Stimulated activated CD4-positive, alpha-beta T cell treated with anti-CD3 and anti-CD28 coated beads, Interleukin-12 subunit alpha, Interleukin-12 subunit beta, amount 100 ng/mL, for 24 hours (primary cell): ENCODE measurements at places on chromosomes 6 and 20.

DNA sequence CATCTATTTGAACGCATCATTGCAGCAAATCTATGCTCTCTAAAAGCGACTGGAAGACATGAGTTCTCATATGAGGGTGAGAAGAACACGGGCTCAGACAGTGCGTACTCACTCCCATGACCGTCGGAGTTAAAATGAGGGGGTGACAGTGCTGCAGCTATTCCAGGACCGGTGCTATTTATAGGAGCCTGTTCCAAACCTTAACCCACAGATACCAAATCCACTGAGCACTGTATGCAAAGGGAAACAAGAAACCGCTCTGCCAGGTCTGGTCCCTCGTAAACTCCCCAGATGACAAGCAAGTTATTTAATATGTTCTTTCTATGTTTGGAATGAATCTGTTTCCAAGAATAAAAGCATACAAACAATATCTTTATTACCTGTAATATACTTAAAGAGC lies 22.9 kb downstream of the PPP1R3G start:
- no peak for DNase-seq

DNA sequence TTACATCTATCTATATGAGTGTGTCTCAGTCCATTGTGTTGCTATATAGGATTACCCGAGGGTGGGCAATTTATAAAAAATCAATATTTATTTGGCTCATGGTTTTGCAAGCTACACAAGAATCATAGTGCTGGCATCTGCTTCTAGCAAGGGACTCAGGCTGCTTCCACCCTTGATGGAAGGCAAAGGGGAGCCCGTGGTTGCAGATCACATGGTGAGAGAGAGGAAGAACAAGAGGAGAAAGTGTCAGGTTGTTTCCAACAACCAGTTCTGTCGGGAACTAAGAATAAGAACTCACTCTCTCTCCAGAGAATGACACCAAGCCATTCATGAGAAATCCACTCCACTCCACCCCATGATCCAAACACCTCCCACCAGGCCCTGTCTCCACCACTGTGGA lies 48.2 kb upstream of the TENT5A start:
- DNase-seq, result no peak

DNA sequence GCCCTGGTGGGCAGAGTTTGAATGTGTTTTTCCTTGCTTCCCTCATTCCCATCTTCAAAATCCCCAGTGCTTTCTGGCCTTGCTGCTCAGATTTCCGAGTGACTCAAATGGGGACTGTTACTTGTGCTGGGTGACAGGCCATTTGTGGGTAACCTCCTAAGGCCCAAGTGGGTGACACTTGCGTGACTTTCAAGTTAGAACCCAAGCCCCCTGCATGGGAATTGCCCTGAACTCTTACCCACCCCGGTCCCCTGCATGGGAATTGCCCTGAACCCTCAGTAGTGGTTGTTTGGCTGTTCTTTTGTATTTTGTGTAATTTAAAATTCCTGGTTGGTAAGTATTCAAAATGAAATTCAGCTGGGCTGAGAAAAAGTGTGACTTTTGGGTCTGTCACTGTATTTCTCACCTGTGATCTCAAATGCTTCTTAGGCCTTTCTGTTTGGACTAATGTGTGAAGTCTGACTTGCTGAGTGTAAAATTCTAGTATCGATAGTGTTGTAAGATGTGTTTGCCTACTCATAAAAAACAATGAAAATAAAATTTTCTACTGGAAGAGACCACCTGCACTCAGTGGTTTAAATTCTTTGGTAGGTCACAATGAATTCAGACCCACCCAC lies 12.4 kb upstream of the RBM38 start:
- no peak for DNase-seq

GRCh38 chr6:54072635-54073313 lies 38.5 kb upstream of the MLIP start:
- no peak for DNase-seq

GRCh38 chr6:106612671-106613416 lies 16.5 kb downstream of the RTN4IP1 start:
- DNase-seq, result no peak

DNA sequence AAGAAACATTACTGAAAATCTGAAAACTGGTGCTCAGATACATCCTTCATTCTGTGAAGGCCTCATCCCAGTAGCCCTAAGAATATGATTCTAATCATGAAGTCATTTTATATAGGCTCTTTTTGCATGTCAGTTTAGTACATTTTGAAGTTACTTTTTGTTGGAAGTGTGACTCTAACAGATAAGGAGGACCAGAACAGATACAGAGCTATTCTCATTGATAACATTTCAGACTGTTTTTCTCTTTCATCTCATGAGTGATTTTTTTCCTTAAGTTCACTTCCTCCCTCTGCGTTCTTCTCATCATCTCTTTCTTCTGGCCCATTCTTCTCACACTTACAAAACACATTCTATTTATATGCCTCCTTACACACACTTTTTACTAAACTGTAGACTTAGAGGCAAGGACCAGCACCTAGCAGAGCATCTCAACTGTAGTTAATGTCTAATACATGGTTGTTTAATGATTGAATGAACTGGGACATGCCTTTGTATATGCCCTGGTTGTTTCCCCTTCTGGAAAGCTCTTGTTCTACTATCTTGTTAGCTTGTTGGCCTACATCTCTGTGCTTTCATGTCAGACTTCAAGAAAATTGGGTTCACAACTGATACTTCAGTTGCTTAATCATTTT lies 8.7 kb downstream of the CTNNBL1 start:
- DNase-seq, result no peak

GRCh38 chr6:144292372-144292771 lies 7.2 kb downstream of the UTRN start:
- no peak for DNase-seq

- DNase-seq, result no peak
Observed at GRCh38 chr20:6582449-6582848, 185.0 kb upstream of the BMP2 start.

DNA sequence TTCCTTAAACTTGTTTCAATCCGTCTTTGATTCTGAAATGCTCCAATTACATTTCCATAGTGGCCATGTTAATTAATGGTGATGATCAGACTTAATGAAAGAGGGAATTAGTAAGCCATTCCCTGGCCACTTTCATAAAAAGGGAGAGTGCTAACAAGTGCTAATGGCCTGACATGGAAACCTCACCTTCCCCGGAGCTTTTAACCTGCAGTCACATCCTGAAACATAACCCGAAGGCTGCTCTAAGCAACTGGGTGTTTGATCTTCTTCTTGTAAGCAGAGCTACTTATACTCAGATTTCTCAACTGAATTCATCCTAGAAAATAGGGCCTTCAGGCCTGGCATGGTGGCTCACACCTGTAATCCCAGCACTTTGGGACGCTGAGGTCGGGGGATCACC lies 67.1 kb upstream of the ZMYND8 start:
- no peak for DNase-seq

DNA sequence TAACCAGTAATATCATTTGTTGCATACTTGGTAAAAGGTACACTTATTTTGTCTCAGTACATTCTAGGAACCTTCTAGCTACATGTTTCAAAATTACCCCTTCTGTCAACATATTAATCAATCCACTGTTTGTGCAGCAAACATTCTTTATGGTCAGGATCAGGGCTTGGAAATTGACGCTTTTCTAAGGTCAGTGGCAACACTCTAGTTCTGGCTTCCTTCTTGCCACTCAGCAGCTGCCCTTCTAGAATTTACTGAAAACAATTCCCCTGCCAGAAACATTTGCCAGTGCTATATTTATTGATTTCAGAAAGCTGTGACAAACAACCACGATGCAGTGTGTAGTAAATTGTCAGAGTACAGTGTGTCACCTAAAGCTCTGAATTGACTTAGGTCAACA lies 84.7 kb upstream of the FBXL4 start:
- no peak for DNase-seq
